ENCODE measurements at places on chromosomes 5 and 9. TPM values are rescaled to one million over a fixed set of nuclear protein-coding genes. Genes with fewer than 3 reads are reported as not detected.

CER1 gene
- total RNA-seq, result not detected

DNA sequence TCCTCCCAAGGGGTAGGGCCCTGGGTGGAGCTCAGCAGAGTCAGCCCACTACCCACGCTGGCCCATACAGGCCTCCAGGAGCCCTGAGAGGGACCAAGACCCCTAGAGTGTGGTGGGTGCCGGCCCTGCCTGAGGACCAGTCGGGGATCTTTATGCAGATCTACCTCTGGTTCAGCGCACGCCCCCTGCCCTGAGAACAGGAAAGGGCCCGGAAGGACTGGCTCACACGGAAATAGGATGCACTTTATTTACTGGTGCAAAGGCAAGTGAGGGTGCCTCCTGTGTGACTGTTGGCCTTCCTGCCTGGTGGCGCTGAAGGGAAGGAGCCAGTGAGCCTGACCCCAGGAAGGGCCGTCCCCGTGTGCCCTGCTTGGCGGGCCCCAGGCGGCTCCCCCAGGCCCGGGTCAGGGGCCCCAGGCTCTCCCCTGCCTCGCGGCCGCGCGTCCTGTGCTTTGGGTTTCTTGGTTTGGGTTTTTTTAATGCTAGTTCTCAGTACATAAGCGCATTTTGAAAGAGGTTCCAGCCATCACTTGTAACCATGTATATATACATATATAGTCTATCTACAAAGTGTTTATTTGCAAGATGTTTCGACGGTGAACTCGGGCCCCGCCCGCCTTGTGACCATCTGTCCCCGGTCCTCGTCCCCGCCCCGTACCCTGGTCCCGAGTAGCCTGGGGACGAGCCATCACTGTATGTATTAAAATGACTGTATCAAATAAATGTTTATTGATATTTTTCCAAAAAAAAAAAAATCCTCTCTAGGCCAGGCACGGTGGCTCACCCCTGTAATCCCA is 76.4 kb upstream of the ROR2 start:
- no peaks in the 10 kb centered on the region for H3K27me3 ChIP-seq
- no peak overlapping the region for H3K4me3 ChIP-seq
- no peak for DNase-seq
- H3K36me3 ChIP-seq, result no peaks in the 10 kb centered on the region
- no peak overlapping the region for H3K27ac ChIP-seq

DAB2 gene
- 9.5 TPM for total RNA-seq

DNA sequence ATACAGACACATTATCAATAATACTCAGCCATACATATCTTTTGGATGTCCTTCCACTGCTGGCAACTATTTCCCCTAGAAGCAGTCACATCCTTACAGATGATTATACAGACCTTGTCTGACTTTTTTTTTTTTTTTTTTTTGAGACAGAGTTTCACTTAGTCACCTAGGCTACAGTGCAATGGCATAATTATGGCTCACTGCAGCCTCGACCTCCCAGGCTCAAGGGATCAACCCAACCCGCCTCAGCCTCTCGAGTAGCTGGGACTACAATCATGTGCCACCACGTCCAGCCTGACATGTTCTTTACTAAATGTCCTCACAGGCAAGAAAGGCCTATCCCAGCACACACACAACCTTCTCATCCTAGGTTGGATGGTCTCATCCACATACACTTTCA is 24.0 kb downstream of the NR6A1 start:
- H3K36me3 ChIP-seq, result no peaks in the 10 kb centered on the region
- DNase-seq, result no peak
- no peaks in the 10 kb centered on the region for H3K27me3 ChIP-seq
- no peak overlapping the region for H3K27ac ChIP-seq

- H3K27ac ChIP-seq, result no peak overlapping the region
- no peak overlapping the region for H3K4me3 ChIP-seq
- no peaks in the 10 kb centered on the region for H3K27me3 ChIP-seq
- no peak for DNase-seq
These were observed 71.8 kb upstream of the ALDH1A1 start for GRCh38 chr9:73024601-73025034.

All from Calu3 (cell line).